DND-41 (cell line): ENCODE measurements at places on chromosomes 11 and 22.
A peak's percentile ranks its signal among the peaks of the same experiment; 100 is the strongest.

GRCh38 chr22:29310863-29311339, 4.5 kb downstream of the GAS2L1 start:
- DNase-seq: peak; percentile 32

GRCh38 chr22:48091060-48091650, 1328.7 kb downstream of the TBC1D22A start:
- DNase-seq: peak; percentile 35

DNA sequence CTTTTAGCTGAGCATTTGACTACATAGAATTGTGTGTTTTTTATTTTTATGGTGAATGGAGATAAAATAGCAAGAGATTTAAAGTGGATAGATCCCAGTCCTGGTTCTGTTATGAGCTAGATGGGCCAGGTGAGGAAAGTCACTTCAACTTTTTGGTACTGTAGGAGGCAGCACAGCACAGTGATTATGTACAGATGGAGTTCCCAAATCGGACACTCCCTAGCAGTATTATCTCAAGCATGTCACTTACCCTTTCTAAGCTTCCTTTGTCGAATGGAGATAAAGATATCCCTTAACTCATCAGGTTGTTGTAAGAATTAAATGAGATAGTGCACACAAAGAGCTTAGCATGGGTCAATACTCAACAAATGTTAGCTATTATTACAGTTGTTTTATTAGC, 5.3 kb downstream of the EXPH5 start:
- DNase-seq: no peak

- no peak for DNase-seq
Observed at GRCh38 chr11:119330237-119330636, 4.1 kb upstream of the RNF26 start.

- DNase-seq: no peak
Observed at GRCh38 chr11:59403546-59403945, 22.7 kb downstream of the OR5A2 start.

GRCh38 chr11:19817265-19817851, 104.7 kb downstream of the NAV2 start:
- no peak for DNase-seq

GRCh38 chr22:24076091-24076867, 65.2 kb downstream of the CABIN1 start:
- no peak for DNase-seq

DNA sequence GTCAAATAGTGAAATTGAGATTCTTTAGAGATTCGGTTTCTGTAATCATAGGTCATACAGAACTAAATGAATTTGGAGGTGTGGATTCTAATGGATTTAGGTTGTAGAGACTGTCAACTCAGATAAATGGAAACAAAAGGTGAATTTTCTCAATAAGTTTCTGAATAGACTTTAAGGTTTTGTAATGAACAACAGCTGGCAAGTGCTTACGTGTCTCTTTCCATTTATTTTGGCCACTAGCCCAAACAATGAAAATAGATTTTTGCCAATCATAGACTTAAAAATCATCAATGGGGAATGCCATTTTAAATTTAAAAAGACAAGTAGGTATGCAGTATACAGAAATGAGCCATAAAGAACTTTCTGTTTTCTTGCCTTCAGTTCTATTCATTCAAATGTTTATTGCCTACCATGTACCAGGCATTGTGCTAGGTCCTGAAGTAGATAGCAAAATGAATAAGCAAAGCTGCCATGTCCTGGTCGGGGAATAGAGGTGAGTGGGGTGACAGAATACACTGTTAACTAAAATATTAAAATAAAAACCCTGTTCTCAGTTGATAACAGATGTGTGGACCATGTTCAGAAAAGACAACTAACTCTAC, 16.9 kb upstream of the TMEM135 start:
- no peak for DNase-seq

DNA sequence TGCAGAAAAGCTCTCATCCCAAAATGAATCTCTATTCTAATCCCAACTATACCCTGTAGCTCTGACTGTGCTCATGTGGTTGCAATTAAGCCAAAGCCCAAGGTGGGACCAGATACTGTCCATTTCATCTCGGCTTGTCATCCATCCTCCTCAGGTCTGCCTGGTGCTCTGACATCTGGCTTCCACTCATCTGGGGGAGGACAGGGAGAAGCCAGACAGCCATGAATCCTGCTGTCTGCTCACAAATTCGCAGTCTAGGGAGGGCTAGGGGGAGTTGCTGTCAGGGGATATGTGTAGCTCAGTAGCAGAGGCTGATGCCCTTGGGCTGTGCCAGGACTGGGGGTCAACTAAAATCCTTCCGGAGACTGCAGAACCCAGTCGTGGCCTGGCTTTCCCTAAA, 167.1 kb downstream of the ETS1 start:
- DNase-seq: no peak

DNA sequence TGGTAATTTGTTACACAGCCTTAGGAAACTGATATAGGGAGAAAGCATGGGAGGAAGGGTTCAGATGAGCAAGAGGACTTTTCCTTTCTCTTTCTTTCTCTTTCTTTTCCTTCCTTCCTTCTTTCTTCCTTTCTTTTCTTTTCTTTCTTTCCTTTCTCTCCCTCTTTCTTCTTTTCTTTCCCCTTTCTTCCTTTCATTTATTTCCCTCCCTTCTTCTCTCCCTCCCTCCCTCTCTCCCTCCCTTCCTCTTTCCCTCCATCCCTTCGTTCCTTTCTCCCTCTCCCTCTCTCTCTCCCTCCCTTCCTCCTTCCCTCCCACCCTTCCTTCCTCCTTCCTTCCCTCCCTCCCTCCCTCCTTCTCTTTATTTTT, 107.8 kb upstream of the LMO1 start:
- no peak for DNase-seq

GRCh38 chr11:130516554-130517505, 68.4 kb downstream of the ADAMTS15 start:
- no peak for DNase-seq

GRCh38 chr11:43699870-43700269, 19.3 kb downstream of the HSD17B12 start:
- no peak for DNase-seq

GRCh38 chr11:93843906-93844305, 6.5 kb downstream of the VSTM5 start:
- DNase-seq: no peak

DNA sequence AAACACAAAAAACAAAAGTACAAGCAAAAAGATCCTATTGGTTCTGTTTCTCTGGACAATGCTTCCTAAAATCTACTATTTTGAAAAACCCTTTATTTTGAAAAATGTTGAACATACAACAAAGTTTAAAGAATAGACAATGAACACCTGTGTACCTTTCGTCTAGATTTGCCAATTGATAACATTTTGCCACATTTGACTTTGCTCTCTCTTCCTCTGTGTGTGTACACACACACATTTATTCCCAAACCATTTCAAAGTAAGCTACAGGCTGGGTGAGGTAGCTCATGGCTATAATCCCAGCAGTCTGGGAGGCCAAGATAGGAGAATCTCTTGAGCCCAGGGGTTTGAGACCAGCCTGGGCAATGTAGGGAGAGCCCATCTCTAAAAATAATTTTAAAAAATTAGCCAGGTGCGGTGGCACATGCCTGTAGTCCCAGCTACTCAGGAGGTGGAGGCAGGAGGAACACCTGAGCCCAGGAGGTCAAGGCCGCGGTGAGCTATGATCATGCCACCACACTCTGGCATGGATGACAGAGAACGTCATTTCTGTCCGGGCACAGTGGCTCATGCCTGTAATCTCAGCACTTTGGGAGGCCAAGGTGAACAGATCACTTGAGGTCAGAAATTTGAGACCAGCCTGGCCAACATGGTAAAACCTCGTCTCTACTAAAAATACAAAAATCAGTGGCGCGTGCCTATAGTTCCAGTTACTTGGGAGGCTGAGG, 5.3 kb upstream of the PSMC3 start:
- DNase-seq: no peak

GRCh38 chr11:45211732-45212131, 65.3 kb downstream of the PRDM11 start:
- DNase-seq: no peak

DNA sequence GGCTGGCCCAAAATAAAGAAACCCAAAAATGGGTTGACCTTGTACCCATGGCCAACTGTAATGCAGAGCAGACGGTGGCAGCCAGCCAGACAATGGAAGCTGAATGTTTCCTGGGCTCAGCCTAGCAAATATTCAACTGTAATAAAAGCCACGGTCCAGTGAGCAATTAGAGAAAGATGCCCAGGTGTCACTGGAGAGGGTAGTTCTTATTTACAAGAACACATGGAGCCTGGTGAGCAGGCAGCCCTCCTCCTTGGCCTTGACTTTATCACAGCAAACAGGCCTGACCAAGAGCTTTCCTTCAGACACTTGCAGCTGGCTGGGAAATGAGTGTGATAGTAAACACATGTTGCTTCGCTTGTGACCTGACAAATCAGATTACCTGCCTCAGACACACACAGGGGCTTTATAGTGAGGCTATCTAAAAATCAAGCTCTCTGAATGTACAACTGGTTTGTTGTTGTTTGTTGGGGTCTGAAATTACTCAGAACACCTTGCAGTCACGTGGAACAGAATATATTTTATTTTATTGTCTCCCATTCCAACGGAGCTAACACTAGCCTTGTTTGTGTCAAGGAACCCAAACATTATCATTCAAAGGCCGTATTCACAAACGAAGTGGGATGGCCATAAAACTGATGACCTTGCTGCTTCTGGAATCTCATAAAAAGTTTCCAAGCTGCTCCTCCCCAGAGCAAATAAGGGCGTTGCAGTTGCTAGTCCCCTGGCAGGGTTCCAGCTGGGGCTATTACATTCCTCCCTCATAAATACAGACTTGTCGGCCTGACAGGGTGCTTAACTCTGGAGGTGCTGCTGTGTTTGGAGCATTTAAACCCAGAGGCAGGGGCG, 161.1 kb downstream of the BBOX1 start:
- no peak for DNase-seq

GRCh38 chr22:37383341-37383740, 43.9 kb downstream of the ELFN2 start:
- DNase-seq: no peak

DNA sequence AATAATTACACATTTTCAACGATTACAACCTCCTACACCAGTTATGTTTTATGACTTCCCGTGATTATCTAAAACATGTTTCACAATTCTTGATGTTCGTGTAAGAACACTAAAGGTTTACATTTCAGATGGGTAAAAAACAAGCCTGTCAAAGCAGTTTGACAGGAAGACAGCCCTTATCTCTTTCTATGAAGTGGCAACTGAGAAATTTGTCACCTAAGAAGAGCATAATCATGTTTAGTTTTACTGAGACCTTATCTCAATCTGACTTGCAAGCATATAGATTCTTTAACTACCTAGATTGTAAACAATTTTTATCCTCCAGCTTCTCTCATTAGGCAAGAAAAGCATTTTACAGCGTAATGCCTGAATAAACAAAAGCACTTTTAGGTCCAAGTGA, 218.4 kb upstream of the ZBED5 start:
- no peak for DNase-seq

DNA sequence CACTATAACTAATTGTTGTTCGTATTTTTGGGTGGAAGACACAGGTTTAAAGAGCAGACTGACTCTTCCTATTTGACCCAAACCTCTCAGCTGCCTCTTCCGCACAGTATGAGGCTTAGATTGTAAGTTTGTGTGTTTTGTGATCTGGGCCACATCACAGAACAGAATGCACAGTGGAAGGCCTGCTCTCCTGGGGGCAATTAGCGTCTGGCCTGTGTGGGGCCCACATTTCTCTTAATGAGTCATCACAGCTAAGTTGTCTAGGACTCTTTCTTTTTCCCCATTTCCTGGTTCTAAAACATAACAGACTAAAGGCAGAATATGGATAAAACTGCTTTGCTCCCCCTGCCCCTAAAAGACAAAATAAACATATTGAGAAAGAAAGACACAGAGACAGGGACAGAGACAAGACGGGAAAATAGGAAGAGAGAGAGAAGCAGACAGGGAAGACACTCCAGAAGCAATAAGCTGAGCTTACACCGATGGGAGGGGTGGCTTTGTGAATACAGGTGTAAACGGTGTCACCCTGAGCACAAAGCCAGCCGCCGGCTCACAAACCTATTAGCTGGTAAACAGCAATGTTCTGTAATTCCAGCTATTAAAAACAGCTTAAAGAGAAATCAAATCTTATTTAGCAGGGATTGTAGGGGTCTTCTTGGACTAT, 127.4 kb upstream of the OPCML start:
- no peak for DNase-seq

DNA sequence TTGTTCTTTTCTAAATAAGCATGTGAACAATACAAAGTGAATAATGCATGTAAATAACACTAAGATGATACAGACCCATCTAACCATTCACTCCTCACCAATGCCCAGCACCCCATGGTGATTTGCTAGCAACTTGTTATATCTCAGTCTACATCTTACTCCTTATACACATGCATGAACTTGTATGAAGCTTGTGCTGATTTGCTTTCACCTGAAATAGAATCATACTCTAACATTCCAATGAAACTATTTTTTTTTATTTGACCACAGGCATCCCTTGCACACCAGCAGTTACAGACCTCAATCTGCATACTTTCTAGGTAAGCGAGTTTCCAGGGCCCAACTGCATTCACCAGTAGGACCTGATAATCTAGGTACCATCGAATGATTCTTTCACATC, 873.6 kb downstream of the OPCML start:
- no peak for DNase-seq

DNA sequence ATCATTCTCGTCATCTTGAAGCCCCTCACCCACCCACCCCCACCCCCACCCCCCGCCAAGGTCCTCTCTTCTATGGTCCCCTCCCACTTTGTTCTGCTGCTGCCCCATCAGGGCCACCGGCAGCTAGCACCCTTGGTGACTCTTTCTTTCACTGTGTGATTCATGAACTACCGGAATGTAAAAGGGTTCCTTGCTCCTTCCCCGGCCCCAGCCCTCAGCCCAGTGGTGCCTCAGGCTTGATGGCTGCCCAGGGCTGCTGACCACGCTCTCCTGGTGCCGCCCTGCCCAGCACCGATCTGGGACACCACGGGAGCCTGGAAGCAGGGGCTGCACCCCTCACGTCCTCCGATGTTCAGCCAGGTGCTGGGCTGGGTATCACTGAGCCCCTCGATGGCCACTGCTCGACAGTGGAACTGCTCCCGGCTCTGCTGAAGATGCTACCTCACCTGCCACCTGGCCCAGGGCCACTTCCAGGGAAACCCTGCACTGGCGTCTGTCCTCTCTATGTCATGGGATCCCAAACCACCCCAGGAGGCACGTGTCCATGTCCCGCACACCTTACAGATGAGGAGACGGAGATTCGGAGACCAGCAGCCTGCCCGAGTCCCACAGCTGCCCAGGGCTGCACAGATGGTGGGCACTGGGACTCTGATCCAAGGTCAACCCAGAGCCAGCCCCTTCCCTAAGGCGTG, 39.7 kb downstream of the IGLL5 start:
- no peak for DNase-seq

- DNase-seq: no peak
Observed at GRCh38 chr11:17691550-17691949, 27.8 kb upstream of the MYOD1 start.
